NCI-H2227 treated with DMSO at 0.1 percent for 48 hours (cell line): ENCODE measurements at places on chromosomes 7 and 10.

DNA sequence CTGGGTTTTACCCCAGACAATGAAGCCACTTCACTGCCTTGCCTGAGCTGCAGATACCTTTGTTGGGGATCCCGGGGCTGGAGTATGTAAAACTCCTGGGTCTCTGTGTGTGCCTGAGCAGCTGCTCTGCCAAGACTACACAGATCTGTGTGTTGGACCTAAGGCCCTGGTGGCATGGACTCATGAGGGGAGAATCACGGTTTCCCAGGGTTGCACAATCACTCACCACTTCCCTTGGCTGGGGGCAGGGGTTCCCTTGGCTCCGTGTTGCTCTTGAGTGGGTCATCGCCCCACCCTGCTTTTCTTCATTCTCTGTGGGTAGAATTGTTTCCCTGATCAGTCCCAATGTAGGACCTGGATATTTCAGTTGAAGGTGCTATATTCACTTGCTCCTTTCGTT, 13.9 kb upstream of the TBATA start:
- DNase-seq, result no peak

DNA sequence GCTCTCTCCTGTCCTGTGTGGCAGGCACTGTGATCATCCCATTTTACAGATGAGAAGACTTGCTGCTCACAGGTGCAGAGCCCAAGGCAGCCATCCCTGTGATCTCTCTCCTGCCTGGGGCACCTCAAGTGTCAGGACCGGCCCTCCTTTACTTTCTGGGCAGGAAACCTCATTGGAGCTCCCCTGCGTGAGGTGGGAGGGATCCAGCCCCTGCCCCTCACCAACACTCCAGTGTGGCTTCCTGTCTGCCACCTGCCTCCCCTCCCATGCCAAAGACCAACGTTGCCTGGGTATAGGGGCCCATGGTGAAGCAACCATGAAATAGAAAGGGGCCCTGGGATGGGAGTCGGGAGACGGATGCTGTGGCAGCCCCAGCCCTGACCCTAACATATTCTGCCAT, 91.2 kb upstream of the MYL10 start:
- DNase-seq, result no peak

- DNase-seq, result no peak
Measured at GRCh38 chr10:78372806-78373205, 339.1 kb downstream of the RPS24 start.

GRCh38 chr10:72689660-72690059, 2.3 kb upstream of the MCU start:
- DNase-seq, result no peak

DNA sequence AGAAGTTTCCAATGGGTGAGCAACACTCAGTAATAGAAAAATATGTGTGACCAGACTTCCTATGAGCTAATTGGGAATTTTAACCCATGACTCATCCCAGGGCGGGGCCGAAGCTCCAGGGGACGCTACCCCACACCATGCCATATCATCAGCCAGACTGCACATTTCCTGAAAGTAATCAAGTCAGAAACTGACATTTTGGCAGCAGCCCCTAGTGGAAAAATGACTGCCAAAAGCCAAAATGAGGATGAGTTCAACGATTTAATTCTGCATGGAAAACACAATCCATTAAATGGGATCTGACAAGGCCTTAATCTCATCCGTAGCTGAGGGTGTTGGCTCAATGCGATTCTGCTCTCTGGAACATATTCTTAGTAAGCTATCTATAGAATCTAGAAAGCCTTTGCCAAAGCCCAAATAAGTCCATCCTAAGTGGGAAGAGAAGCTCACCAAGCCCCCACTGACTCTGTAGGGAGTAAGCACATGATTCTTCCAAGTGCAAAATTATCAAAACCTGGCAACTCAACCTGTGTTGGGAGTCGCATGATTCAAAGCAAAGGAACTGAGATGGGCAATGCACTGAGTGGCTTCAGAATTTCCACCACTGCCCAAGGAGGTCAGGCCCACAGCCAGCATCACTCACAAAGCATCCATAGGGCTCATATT, 93.1 kb upstream of the PDE1C start:
- DNase-seq, result no peak

DNA sequence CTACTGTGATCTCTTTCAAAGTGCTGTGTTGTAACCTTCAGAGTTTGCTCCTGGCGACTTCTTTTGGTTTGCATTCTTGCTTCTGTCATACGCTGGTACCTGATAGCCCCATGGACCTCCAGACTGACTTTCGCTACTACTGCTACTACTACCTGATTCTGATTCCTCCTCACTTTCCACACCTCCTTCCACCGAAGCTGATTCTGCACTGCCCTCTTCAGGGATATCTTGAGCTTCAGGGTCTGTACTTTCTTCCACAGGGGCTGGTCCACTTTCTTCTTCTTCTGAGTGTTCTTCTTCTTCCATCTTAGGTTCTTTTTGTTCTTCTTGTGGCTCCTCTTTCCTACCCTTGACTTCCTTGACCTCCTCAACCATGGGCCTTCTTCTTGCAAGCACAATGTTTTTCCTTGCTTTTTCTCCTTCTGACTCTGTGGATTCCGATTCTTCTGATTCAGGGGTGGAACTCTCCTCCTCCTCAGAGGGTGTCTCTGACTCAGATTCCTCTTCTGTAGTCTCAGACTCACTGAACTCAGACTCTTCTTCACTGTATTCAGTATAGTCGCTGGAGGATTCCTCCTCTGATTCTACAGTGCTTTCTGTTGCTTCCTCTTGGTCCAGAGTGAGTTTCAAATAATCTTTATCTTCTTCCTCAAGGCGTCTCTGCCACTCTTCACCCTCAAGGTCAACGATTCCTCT, 992.2 kb downstream of the PCDH15 start:
- no peak for DNase-seq

DNA sequence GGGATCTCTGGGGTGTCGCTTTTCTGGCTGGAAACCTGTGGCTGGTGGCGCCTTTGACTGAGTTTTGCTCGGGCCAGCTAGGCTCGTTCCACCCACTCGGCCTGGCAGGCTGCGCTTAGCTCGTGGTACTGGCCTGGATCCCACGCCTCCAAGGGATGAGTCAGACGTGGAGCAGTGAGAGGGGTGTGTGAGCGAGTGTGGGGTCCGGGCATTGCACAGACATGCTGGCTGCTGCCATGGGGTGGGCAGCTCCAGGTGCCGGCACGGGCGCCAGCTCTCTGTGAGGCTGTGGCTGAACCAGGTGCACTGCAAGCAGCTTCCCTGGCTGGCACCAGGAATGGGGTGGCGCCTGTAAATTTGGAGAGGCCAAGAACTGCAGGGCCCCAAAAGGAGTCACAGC, 63.1 kb upstream of the CACNA2D1 start:
- no peak for DNase-seq

DNA sequence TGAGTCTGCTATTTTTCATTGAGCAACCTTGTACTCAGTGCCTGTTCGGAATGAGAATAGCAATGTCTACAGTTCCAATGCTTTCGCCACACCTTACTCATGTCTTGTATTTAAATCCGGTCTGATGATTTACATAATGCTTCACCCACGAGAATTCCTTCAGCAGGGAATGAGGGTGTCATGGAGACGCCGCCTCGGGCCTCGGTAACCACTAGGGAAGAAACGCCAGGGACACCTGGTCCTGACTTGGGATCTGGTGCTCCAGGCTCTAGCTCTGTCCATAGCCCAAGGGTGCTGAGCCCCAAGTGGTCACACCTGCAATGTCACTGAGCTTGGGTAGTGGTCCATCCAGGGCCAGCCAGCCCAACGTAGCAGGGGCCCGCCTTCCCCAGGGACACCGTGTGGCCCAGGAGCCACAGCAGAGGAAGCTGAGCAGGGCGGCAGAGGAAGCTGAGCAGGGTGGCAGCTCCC, 37.4 kb downstream of the PRKAG2 start:
- DNase-seq, result no peak

GRCh38 chr10:119680050-119680449, 28.9 kb downstream of the BAG3 start:
- DNase-seq, result no peak

GRCh38 chr10:98469001-98469931, 22.5 kb upstream of the HPS1 start:
- DNase-seq, result no peak

DNA sequence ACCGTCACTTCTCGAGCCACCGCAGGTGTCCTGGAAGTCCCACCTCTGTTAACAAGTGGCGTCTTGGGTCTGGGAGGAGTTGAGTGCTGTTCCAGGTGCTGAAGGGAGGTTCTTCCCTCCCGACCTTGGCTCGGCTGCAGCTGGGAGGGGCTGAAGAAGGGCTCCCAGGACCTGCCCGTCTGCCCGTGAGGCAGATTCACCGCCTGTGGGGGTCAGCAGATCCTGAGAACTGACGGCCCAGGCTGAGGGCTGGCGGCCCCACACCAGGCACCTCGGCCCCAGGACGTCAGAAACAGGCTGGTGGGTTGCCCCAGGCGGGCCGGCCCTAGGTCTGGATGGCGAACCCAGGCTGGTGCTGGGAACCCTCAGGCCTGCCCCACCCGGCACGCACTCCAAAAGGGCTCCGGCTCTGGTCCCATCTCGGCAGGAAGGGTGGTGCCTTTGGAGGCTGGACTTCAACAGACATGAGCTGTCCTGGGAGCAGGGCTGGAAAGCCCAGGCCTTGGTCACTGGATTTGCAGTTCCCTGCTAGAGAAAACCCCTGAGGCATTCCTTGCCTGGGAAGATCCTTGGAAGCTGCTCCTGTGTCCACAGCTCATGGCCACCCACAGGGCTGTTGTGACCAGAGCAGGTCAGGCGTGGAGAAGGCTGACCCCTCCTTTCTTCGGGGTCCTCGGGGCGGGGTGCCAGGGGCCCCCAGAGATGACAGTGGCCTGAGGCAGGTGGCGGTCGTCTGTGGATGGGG, 42.6 kb upstream of the CFAP46 start:
- DNase-seq, result no peak

- no peak for DNase-seq
Measured at GRCh38 chr7:51213618-51214017, 103.0 kb downstream of the COBL start.

DNA sequence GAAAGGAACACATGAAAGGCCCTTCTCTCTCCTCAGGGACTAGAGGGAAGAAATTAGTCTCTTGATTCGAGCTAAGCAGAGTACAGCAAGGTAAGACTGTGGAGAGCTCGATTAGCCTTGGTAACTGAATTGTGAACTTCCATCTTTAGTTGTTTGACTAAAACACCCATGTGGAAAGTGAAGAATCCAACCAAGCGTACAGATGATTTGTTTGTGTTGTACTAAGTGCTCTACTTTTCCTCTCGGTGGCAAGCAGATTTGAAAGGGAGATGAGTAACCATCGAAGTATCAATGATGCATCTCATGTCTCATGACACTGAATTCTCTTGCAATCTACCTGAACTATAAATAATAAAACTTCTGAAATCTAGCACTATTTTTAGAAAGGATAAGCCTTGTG, 80.7 kb downstream of the FZD1 start:
- no peak for DNase-seq

- DNase-seq, result no peak
Measured at GRCh38 chr10:17349717-17350116, 104.7 kb downstream of the ST8SIA6 start.

GRCh38 chr7:100190048-100190711, 12.5 kb downstream of the STAG3 start:
- peak; percentile 47 for DNase-seq

DNA sequence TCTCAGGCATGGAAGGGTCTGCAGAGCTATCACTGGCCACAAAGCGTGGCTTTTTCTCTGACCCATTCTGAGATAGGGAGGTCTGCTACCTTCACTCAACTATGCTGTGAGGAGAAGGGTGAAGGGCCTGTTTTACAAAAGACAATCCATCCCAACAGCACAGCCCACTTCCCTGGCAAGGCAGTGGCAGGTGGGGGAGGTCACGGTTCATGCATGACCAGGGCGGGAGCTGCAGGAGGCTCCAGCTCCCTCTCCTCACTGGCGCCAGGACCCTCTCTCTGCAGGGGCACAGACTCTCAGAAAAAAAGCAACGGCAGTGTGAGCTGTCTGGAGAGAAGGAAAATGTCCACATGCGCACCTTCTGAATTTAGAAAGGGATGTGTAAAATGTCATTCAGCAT, 28.5 kb downstream of the GRB10 start:
- DNase-seq, result no peak

DNA sequence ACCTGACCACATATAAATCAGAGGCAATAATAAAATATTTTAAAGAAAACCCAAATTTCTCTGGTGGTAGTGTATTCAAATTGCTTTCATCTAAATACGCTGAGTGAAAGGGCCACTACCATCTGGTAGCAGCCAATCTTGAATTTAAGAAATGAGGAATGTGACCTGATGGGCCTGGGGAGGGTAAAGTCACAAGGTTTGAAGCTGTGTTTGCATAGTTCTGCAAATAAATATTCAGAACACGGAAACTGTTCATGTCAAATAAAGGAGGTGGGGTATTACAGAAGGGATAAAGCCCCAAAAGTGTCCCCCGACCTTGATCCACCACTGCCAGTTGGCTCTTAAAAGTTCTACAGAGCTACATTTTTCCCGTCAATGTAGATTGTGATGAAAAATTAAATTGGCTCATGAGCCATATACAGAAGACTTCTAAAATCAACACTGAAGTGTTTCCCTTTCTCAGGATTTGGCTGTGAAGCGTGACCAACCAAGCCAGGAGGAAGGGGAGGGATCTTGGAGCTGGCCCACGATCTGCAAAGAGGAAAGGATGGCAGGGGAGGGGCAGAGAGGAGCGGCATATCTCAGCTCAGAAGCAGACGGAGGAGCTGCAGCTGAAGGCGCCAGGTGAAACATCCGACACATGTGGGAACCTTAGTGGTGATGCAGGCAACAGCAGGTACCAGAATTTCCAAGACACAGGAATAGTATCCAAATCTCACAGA, 39.6 kb downstream of the MPP7 start:
- no peak for DNase-seq

DNA sequence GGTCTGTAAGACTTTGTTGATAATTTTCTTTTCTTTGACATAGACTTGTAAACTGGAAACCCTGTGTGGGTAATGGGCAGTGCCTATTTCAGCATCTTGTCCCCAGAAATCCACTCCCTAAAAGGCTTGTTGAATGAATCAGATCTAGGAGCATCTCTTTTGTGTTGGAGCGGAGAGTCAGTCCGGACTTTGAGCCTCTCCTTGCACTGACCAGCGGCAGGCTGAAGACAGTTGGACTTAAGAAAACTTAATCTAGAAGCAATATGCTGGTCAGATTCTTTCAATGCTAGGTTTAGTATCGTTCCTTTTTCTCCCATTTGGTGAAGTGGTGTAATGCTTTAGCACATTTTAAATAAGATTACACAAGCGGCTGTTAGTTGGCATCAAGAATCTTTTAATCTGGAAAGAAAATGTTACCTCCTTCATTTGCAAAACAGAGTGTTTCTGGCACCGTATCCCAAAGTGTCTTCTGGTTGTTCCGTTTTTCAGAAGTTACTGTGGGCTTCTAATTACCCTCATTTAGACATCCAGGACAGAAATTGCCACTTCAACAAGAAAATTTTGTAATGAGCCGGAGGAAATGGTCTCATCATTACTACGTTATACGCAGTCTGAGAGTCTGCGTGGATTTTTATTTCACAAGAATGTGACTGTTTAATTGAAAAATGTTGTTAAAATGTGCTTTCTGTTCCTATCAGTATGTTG, 74.7 kb downstream of the CUX1 start:
- no peak for DNase-seq

DNA sequence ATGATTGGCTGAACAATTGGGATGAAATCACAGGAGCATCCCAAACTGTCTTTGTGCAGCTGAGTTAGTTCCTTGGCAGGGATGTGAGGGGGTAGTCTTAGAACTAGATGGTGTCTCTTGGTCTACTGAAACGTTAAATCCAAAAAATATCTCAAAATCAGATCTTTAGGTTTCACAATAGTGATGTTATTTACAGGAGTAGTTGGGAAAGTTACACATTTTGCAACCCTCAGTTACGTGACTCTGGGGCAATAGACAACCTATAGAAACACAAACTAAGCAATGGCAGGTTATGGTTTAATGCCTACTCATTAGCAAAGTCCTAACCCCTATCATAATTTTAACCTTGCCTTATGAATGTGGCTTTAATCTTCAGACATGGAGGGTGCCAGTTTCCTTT, 24.0 kb downstream of the PKD1L1 start:
- no peak for DNase-seq
